Pancreas (tissue), 10 donors: ENCODE measurements at places on chromosomes 5 and 9. TPM values are rescaled to one million over a fixed set of nuclear protein-coding genes. Genes with fewer than 3 reads are reported as not detected.

DNA sequence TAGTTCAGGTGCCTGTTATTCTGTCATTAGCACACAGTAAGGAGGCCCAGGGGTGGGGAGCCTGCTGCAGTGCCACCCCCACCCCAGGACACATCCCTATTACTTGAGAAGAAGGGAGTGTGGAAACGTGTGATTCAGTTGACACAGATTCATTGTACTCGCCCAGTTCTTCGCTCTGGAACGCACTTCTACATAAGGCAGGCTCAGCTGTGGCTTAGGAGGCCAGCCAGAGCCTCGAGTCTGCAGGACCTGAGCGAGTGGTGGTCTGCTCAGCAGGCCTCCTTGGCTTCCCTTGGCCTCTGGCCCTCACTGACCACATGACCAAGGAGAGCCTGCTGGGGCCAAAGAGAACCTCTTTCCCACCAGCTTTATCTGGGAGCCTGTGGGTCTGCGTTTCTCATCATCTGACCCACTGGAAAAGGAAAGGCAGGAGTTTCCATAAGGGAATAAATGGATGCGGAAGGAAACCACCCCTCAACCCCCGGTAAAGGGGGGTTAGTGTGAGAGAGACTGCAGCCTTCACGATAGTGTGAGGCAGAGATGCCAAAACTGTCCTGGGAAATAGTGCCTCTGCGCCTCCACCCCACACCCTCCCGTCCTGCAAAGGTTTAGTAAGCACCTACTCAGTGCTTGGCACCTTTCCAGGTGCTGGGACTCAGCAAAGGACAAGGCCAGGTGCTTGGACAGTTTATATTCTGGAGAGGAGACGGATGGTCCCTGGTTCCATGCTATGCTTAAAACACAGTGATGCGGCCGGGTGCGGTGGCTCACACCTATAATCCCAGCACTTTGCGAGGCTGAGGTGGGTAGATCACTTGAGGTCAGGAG lies 73.7 kb downstream of the PPARGC1B start:
- no peak overlapping the region for H3K4me3 ChIP-seq
- no peaks in the 10 kb centered on the region for H3K4me1 ChIP-seq
- H3K36me3 ChIP-seq: no peaks in the 10 kb centered on the region
- H3K27me3 ChIP-seq: no peaks in the 10 kb centered on the region
- H3K27ac ChIP-seq: no peak overlapping the region

GRCh38 chr5:79842991-79843390 lies 148.1 kb downstream of the MTX3 start:
- no peak for DNase-seq
- peaks cover 3% of the 10 kb centered on the region for H3K4me1 ChIP-seq
- H3K36me3 ChIP-seq: no peaks in the 10 kb centered on the region
- H3K27me3 ChIP-seq: no peaks in the 10 kb centered on the region
- H3K4me3 ChIP-seq: no peak overlapping the region

- DNase-seq: no peak
- H3K36me3 ChIP-seq: no peaks in the 10 kb centered on the region
- H3K4me1 ChIP-seq: no peaks in the 10 kb centered on the region
- no peak overlapping the region for H3K4me3 ChIP-seq
- H3K27ac ChIP-seq: no peak overlapping the region
- no peaks in the 10 kb centered on the region for H3K27me3 ChIP-seq
Measured at GRCh38 chr5:159864885-159865691, 51.2 kb upstream of the ADRA1B start.

ADAMTS19 gene
- not detected for total RNA-seq

DNA sequence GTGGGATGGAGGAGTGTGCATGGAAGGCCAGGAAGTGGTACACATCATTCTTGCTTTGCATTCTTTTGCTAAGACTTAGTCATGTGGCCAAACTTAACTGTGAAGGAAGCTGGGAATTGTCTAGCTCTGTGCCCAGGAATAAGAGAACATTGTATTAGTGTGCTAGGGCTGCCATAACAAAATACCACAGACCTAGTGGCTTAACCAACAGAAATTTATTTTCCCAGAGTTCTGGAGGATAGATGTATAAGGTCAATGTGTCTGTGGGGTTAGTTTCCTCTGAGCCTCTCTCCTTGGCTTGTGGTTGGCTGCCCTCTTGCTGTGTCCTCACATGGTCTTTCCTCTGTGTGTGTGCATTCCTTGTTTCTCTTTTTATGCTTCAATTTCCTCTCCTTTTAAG lies 32.4 kb downstream of the NNT start:
- no peak for DNase-seq
- H3K27ac ChIP-seq: no peak overlapping the region
- no peaks in the 10 kb centered on the region for H3K27me3 ChIP-seq
- H3K4me1 ChIP-seq: no peaks in the 10 kb centered on the region

- DNase-seq: peak; percentile 64
- H3K4me3 ChIP-seq: peak overlapping the region; percentile 5
Measured at GRCh38 chr5:5140479-5141338, 579 bp downstream of the ADAMTS16 start.

TBCA gene
- total RNA-seq: 55.2 TPM

DNA sequence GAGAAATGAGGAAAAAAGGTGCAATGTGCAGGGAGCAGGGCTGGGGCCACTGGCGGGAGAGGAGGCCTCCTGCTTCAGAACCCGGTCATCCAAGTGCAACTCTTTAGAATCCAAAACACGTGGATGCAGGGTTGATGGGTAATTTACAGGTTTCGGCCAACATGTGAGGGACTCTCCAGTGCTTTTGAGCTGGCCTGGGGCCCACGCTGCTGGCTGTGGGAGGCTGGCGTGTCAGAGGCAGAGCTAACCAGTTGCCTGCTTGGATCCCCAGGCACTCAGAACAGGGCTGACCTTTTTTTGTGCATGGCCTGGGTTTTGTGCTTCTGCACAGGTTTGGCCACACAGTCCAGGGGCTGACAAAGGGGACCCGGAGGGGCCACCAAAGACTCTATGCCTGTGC lies 61.6 kb downstream of the GADD45G start:
- H3K27ac ChIP-seq: no peak overlapping the region
- no peaks in the 10 kb centered on the region for H3K27me3 ChIP-seq
- no peaks in the 10 kb centered on the region for H3K36me3 ChIP-seq

- H3K36me3 ChIP-seq: no peaks in the 10 kb centered on the region
- no peak overlapping the region for H3K27ac ChIP-seq
- no peaks in the 10 kb centered on the region for H3K27me3 ChIP-seq
- H3K4me3 ChIP-seq: no peak overlapping the region
Measured at GRCh38 chr9:91734371-91734981, 215.6 kb downstream of the ROR2 start.

CCL27 gene
- not detected for total RNA-seq

DBH gene
- not detected for total RNA-seq

- no peaks in the 10 kb centered on the region for H3K4me1 ChIP-seq
- H3K4me3 ChIP-seq: no peak overlapping the region
- DNase-seq: no peak
- H3K27ac ChIP-seq: no peak overlapping the region
- no peaks in the 10 kb centered on the region for H3K36me3 ChIP-seq
Measured at GRCh38 chr5:32520972-32521371, 64.4 kb upstream of the SUB1 start.

GRCh38 chr9:70873506-70873905 lies 247.9 kb downstream of the TRPM3 start:
- no peak overlapping the region for H3K4me3 ChIP-seq
- no peak overlapping the region for H3K27ac ChIP-seq
- no peaks in the 10 kb centered on the region for H3K36me3 ChIP-seq
- H3K27me3 ChIP-seq: no peaks in the 10 kb centered on the region

- H3K4me3 ChIP-seq: no peak overlapping the region
- H3K27ac ChIP-seq: no peak overlapping the region
- H3K4me1 ChIP-seq: no peaks in the 10 kb centered on the region
Measured at GRCh38 chr9:94599102-94599501, 5.5 kb upstream of the FBP2 start.

GRCh38 chr5:11792621-11793020 lies 111.6 kb downstream of the CTNND2 start:
- H3K27me3 ChIP-seq: no peaks in the 10 kb centered on the region
- no peak overlapping the region for H3K4me3 ChIP-seq
- DNase-seq: no peak
- H3K36me3 ChIP-seq: no peaks in the 10 kb centered on the region

DNA sequence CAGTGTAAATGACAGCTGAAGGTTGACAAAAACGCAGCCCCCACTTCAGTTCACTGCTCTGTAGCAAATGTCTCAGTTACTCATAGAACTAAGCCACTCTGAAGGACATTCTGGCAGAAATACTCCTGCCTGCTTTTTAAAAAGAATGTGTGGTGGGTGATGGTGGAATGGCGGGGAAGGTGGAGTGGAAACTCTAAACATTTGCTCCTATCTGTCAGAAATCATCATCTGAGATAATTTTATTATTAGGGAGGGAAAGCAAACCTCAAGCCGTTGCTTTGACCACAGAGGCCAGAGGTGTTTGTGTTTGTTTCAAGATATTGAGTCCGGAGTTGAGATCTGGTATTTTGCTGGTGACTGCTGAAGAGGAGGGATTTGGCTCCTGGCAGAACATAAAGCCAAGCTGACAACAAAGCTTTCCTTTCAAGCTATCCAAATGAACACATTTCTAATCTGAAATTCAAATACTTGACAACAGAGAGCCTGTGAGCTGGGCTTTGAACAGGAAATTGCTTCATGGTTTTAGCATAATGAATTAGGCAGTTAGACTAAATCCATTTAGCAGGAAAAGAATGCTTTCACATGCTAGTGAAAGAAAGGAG lies 362.7 kb downstream of the CSNK1G3 start:
- no peaks in the 10 kb centered on the region for H3K36me3 ChIP-seq
- DNase-seq: no peak
- no peak overlapping the region for H3K4me3 ChIP-seq
- no peaks in the 10 kb centered on the region for H3K27me3 ChIP-seq
- peak overlapping the region; percentile 62 for H3K27ac ChIP-seq

- H3K27ac ChIP-seq: no peak overlapping the region
- H3K4me1 ChIP-seq: no peaks in the 10 kb centered on the region
- no peak overlapping the region for H3K4me3 ChIP-seq
- H3K36me3 ChIP-seq: no peaks in the 10 kb centered on the region
- no peaks in the 10 kb centered on the region for H3K27me3 ChIP-seq
Measured at GRCh38 chr5:122665051-122665450, 109.8 kb upstream of the SNX2 start.

DNA sequence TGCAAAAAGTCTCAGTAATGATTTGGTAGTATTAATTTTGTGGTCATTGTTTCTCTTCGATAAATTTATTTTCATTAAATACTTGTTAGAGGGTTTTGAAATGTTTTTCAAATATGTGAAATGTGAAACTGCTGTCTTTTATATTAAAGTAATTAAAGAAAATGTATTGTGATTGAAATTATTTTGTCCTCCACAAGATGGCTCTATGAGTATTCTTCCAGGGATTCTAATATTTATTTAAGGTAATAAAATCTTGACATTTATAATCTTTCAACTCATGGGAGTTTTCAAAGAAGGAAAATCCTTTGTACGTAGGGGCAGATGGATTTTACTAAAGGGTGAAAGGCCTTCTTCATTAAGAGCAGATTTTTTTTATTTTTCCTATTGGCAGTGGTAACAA lies 19.3 kb downstream of the ISOC1 start:
- no peak overlapping the region for H3K4me3 ChIP-seq
- no peaks in the 10 kb centered on the region for H3K36me3 ChIP-seq
- H3K27me3 ChIP-seq: no peaks in the 10 kb centered on the region
- no peak for DNase-seq
- no peaks in the 10 kb centered on the region for H3K4me1 ChIP-seq

- H3K27ac ChIP-seq: no peak overlapping the region
- no peaks in the 10 kb centered on the region for H3K36me3 ChIP-seq
- no peak for DNase-seq
- H3K27me3 ChIP-seq: no peaks in the 10 kb centered on the region
Measured at GRCh38 chr5:143197260-143197656, 206.2 kb downstream of the NR3C1 start.

CDH9 gene
- not detected for total RNA-seq

- H3K27ac ChIP-seq: peak overlapping the region; percentile 11
- peaks cover 43% of the 10 kb centered on the region for H3K4me1 ChIP-seq
- DNase-seq: no peak
- H3K4me3 ChIP-seq: no peak overlapping the region
- no peaks in the 10 kb centered on the region for H3K27me3 ChIP-seq
- peaks cover 5% of the 10 kb centered on the region for H3K36me3 ChIP-seq
Measured at GRCh38 chr5:124648902-124649467, 97.5 kb downstream of the ZNF608 start.

GRCh38 chr5:42751044-42751443 lies 5.6 kb upstream of the CCDC152 start:
- no peaks in the 10 kb centered on the region for H3K27me3 ChIP-seq
- H3K36me3 ChIP-seq: no peaks in the 10 kb centered on the region

GRCh38 chr5:155343468-155343867 lies 329.9 kb downstream of the KIF4B start:
- no peak overlapping the region for H3K27ac ChIP-seq
- no peak for DNase-seq
- no peaks in the 10 kb centered on the region for H3K27me3 ChIP-seq
- H3K36me3 ChIP-seq: no peaks in the 10 kb centered on the region

PPP6C gene
- total RNA-seq: 21.3 TPM

GRCh38 chr9:126937444-126937843 lies 22.9 kb downstream of the RALGPS1 start:
- no peak overlapping the region for H3K4me3 ChIP-seq
- DNase-seq: no peak
- no peaks in the 10 kb centered on the region for H3K36me3 ChIP-seq
- no peaks in the 10 kb centered on the region for H3K4me1 ChIP-seq
- no peaks in the 10 kb centered on the region for H3K27me3 ChIP-seq

HMHB1 gene
- not detected for total RNA-seq

DNA sequence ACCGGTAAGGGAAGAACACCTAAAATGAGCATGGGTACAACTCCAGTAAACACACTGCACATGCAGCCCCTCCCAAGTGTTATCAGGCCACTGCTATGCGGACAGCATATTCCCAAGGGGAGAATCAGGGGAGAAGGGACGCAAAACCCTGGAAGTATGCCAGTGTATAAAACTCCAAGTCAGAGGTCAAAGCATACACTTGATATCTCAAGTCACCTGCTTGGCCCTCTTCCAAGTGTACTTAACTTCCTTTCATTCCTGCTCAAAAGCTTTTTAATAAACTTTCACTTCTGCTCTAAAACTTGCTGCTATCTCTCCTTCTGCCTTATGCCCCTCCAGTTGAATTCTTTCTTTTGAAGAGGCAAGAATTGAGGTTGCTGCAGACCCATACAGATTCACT lies 408.1 kb downstream of the HTR1A start:
- H3K4me3 ChIP-seq: no peak overlapping the region
- DNase-seq: no peak
- no peaks in the 10 kb centered on the region for H3K36me3 ChIP-seq
- H3K27ac ChIP-seq: no peak overlapping the region
- no peaks in the 10 kb centered on the region for H3K27me3 ChIP-seq

DNA sequence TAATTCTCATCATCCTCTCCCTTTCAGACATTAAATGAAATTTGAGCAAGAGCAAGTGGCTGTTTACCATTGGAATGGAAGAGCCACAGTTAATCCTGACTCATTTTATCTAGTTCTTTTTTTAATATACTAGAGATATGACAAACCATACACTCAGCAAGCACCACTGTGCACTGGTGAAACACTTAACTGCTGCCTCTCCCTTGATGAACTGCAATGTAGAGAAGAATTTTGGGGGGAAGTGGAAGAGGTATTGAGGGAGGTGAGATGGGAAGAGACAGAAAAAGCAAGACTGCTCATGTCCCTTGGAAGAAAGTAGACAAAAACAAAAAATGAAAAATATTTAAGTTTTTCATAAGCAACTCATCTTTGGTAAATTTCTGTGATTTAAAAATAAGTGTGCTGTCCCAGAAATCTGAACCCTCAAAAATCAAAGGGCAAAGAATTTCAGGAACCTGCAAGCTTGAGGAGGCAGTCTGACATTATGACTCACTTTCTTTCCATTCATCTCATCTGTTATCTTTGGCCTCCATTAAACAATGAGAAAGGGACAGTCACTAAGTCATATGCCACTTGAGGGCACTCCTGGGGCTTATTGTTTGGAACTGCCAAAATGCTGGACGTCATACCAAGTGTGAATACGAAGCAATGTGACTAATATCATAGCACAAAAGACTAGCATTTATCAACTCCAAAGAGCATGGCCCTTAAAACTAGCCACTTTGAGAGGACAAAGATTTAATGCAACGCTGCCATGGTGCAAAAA lies 566.8 kb upstream of the DMAC1 start:
- no peak for DNase-seq
- no peaks in the 10 kb centered on the region for H3K27me3 ChIP-seq
- no peaks in the 10 kb centered on the region for H3K36me3 ChIP-seq
